NCI-H146 (cell line): ENCODE measurements at places on chromosomes 11 and 22.
A peak's percentile ranks its signal among the peaks of the same experiment; 100 is the strongest.

- no peak for DNase-seq
Observed at GRCh38 chr11:40867991-40868632, 591.3 kb downstream of the LRRC4C start.

DNA sequence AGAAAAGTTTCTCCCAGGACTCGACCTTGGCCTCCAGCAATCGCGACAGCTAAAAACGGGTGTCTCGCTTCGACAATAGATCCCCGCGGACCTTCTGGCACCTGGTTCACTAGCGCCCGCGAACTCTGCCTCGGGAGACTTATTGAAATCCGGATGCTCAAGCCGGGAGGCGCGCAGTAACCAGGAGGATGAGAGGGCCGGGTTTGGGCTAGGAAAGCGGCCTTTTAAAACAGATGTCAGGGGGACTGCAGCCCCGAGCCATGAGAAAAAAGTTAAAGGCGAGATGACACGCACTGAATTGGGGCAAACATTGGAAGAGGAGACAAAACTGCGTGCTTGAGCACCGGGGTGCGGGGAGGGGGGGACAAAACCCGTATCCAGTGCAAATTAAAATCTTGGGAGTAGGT is 637 bp upstream of the ZBTB16 start:
- no peak for DNase-seq

DNA sequence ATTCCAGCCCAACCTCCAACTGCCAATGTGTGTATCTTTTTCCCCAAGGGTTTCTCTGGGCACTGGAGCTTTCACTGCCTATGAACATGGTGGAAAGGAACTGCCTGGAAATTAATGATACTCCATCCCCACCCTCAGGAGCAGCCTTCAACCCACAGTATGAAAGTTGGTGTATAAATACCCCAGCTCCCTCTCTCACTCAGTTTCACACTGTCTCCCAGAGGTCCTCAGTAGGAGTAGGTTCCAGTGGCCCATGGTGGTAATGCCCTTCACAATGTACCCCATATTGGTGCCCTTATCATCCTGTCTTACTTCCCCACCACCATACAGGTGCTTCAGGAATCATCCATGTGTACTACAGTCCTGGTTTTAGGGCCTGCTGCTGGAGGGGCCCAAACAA is 462.6 kb downstream of the MIAT start:
- no peak for DNase-seq

DNA sequence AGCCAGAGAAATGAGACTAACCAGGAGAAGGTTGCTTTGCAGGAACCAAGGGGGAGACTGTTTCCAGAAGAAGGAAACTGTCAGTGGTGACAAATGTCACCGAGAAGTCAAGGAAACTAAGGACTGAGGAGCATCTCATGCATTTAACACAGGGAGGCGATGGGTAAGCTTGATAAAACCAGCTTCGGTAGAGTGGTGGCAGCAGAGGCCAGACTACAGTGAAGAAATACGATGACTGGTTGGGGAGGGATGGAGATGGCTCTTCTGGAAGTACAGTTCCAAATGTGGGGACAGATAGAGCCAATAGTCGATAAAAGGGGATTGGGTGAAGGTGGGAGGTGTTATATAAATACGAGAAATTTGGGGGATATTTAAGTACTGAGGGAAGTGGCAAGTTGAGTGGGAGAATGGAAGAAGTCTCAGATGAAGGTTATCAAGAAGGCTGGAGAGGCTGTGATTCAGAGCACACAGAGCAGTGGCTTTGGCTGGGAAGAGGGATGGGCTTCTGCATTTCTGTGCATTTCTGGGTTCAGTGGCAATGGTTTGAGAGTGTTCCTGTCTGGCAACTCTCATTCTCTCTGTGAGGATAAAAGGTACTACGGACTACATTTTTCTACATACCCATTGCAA is 29.2 kb downstream of the SC5D start:
- peak; percentile 68 for DNase-seq
